ENCODE measurements at places on chromosomes 16 and 17.

DNA sequence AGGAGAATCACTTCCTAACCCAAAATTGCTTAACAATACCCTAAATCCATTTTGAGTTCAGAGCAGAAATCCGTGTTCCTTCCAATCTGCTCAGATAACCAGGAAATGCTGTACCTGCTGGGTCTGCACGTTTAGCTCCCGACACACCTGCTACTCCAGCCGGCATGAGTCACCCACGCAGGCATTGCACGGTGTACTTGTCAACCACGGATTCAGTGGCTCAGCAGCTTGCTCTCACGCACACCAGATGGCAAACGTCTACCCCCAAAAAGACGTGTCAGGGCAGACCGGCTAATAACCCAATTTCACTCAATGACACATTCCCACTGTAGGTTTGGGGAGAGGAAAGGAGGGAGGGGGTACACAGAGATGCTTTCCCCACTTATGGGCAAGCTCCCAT is 468.1 kb downstream of the SOX9 start:
- DNase-seq = no peak

- no peak for DNase-seq
Observed at GRCh38 chr17:78751447-78752161, 30.5 kb downstream of the CYTH1 start.

DNA sequence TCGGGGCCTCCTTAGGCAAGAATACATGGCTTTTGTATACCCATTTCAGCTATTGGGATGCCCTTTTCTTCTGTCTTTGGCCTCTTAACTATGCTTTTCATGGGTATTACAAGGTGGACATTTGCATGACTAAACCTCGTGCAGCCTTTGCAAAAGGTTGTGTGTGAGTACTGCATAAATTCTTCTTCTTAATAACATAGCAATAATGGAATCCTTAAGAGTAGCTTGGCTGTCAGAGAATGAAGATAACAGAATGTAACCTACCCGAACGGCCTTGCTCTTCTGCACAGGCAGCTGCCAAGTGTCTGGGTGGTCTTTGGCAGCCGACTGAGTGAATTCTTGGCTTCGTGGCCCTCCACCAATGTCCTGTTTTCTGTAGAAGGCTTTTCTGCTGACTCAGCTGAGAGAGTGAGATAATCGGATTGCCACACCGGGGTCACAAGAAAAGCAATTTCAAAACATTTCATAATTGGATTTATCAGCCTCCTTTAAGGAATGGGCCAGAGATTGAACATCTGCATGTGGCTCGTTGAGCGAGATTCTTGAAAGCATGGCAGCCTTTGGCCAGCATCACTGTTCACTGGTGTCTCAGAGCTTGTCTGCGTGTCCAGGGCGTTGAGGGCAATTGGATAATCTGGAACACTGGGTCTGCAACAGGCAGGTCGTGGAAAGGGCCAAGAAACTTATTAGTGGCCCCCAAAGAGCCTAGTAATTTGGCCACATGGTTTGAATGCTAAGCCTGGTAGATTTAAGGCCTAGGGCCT is 13.4 kb downstream of the IRF8 start:
- DNase-seq = no peak

DNA sequence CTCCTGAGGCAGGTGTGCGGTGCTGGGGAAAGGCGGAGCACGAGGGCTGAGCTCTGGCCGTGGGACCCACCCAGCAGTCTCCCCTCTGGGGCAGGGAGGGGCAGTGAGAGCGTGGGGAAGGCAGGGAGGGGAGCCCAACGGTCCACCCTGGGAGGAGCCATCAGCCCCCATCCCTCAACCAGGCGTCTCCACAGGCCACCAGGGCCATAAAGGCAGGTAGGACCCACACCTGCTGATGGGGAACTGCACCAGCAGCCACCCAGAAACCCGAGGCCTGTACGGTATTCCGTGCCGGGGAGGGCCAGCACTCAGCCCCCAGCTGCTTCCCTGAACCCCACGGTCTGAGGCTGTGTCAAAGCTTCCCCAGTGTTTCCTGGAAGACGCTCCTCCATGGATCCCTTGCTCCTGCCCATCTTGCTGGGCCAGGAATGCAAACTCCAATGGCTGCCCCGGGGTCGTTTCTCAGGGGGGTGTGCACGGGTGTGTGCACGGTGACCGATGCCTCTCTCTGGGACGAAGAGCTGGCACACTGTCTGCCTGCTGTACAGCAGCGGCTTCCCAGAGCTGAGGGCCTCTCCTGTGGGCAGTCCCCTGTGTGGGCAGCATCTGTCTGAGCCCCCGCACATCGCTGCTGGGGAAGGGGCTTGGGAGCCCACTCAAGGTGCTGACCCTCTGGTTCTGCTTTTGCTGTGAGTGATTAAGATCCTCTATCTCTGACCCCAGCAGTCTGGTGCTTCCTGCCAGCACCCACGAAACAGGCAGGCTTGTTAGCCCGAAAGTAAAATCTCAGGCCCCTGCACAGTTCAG is 17.2 kb upstream of the METRNL start:
- DNase-seq = no peak

GRCh38 chr17:80477647-80478478 is 1.5 kb upstream of the NPTX1 start:
- DNase-seq = no peak

DNA sequence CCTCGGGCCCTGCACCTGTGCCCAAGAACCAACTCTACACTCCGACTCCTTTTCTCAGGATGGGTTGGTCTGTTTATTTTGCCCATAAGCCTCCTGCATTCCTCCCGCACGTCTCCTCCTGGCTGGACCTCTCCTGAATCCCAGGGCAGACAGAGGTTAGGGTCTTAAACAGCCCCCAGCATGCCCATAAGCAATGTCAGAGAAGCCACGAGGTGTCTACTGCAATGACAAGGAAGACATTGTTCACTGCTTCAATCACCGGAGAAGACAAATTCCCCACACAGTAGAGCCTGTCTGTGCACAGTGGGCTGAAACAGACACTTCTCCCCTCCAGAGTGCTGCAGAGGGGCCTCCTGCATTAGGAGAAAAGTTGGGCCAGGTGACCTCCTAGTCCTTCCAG is 230.6 kb upstream of the RPL38 start:
- DNase-seq = no peak

DNA sequence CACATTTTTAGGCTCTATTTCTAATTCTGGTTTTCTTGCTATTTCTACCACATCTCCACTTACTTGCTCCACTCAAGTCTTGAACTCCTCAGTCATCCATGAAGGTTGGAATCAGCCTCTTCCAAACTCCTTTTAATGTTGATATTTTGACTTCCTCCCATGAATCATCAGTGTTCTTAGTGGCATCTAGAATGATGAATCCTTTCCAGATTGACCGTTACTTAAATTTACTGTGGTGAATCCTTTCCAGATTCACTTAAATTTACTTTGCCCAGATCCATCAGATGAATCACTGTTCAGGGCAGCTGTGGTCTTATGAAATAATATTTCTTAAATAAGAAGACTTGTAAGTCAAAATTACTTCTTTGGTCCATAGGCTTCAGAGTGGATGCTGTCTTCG is 32.4 kb downstream of the CLTC start:
- no peak for DNase-seq

DNA sequence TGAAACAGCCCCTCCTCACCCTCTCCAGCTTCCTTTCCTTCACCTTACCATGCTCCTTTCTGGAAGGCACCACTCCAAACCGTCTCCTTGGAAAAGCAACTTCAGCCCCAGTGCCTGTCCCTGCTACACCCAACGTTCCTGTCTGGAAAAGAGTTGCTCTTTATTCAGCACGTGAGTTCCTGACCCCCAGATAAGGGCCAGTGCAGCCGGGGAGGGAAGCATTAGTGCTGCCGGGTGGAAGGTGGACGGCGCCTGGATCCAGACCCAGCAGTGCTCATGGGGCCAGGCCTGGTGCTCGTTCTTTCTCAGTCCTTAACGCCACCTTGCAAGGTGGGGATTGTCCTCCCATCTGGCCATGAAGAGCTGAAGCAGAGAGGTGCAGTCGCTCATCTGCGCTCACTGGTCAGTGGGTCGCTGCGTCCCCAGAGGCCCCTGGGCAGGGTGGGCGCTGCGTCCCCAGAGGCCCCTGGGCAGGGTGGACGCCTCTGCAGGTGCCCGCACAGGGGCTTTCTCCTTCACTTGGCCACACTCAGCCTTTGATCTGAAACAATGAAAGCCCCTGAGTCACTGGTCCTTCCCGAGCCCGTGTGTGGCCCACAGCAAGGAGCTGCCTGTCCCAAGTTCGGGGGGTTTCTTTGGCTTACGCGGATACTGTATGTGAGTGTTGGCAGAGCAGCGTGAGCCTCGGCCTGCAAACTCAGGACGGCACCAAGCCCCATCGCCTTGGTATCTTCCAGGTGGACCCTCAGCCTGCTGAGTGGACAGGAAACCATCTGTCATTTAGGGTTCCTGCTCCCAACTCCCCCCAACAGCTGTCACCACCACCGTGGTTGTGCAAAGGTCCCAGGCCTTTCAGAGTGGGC is 117.1 kb downstream of the SEC14L1 start:
- no peak for DNase-seq

- DNase-seq = no peak
Observed at GRCh38 chr17:39563476-39563875, 44.2 kb downstream of the NEUROD2 start.

- no peak for DNase-seq
Observed at GRCh38 chr16:51155199-51155607, 4.1 kb upstream of the SALL1 start.

GRCh38 chr16:801584-802363 is 1.2 kb upstream of the GNG13 start:
- DNase-seq = no peak

DNA sequence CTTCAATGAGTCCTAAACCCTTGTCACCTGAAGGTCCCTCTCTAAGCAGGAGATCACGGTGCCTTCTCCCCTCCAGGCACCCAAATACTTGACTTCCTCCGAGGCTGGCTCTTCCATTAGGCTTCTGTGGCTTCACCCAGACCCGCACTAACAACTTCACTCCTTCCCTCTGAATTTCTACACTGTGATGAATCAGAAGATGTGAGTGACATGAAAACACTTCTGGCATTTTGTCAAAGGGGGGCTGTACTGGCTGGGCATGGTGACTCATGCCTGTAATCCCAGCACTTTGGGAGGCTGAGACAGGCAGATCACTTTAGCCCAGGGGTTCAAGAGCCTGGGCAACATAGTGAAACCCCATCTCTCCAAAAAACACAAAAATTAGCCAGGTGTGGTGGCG is 72.6 kb upstream of the CNEP1R1 start:
- DNase-seq = no peak

DNA sequence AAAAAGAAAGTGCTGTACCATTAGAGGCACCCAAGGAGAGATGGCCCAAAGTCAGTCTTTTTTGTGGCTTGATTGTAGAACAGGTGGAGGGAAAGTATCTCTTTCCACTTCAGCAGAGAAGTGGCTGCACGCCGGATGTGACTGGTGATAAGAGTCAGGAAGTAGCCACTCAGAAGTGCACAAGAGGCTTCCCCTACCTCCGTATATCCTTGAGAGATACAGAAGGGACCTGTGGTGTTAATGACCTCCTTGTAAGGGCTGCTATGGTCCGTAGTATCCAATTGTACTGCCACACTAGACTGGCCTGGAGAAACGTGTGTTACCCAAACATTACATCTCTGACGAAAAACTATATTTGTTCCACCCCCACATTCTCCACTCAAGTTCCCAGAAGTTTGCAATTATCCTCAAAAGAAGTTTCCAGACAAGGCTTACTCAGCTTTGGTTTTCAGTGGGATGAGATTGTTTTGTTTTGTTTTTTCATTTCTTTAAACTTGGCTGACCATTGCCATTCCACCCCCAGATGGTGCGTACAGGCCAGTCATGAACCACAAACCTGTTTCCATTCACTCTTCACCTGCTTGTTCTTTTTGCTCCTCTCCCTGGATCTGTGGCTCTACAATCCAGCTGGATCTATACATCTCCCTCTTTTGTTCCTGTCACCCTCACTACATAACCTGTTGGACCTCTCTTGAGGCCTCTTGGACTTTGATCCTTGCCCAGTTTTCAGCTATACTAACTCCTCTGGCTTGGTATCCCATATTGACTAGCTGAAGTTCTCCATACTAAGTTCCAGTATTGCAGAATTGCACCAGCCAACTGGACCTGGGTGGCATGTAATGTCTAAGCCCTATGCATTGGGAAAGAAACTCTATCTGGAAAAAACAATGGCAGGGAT is 20.7 kb upstream of the MED13 start:
- no peak for DNase-seq

DNA sequence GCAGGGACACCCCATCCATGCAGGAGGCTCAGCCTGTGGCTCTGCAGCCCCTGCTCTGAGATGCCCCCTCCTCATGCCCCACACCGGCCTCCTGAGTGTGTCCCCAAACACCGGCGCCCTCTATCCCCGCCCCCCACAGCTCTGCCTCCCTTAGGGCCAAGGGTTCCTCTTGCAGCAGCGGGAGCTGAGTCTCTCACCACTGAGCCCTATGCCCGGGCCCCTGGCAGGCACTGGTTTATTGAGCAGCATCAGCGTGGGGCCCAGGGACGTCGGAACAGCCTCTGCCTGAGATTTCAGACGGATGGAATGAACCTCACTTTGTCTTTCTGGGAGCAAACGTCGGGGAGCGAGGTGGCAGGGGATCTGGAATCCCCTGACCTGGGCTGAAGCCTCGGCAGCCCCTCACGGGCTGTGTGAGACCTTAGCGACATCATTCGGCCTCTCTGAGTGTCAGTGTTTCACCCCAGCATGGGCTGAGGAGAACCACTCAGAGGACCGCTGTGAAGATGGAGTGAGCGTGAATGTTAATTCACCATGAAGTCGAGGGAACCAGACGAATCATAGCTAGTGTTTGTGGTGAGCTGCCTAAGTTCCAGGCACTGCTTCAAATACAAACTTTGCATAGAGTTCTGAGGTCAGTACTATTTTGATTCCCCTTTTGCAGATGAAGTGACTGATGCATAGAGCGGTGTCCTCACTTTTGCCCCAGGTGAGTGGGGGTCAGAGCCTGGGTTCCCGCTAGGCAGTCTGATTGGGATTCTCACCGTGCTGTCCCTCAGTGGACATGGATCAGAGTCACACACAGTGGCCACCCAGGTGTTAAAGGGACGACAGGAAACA is 5.3 kb upstream of the C16orf74 start:
- DNase-seq = peak; percentile 57

DNA sequence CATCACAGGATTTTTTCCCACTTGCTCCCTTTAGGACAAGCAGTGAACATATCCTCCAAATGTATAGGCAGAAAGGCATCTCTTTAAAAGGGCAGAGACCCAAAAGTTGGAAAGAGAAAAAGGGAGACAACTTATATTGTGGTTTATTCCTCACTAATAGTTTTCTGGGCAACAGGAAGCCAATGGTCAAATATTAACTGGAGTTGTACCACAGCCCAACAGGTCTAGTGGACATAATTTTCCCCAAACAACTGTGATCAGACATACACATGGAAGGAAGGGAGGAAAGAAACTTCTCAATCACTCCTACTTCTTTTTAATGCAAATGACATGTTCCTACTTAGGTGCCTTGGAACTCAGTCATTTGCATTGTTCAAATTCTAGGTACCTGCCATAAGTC is 78.4 kb downstream of the SOX9 start:
- no peak for DNase-seq

GRCh38 chr17:47663912-47664623 is 14.3 kb downstream of the KPNB1 start:
- DNase-seq = peak; percentile 43

- DNase-seq = no peak
Observed at GRCh38 chr16:86821895-86822294, 243.5 kb downstream of the FOXL1 start.
